ENCODE measurements at places on chromosomes 11 and 22.

DNA sequence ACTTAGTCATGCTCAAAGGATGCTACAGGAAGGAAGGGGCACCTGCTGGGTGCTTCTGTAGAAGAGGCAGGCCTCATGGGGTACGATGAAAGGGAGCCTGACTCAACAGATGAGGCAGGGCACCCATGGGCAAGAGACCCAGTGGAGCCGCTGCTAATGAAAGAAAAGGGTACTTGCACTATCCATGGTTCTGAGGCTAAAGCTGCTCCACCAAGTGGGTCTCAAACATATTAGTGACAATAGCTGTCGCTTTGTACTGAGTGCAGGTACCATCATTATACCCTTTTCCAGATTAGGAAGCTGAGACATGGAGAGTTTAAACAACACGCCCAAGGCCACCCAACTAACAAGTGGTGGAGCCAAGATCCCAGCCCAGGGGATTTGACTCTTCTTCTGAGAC, 127.5 kb upstream of the SERPIND1 start:
- no peak for DNase-seq

DNA sequence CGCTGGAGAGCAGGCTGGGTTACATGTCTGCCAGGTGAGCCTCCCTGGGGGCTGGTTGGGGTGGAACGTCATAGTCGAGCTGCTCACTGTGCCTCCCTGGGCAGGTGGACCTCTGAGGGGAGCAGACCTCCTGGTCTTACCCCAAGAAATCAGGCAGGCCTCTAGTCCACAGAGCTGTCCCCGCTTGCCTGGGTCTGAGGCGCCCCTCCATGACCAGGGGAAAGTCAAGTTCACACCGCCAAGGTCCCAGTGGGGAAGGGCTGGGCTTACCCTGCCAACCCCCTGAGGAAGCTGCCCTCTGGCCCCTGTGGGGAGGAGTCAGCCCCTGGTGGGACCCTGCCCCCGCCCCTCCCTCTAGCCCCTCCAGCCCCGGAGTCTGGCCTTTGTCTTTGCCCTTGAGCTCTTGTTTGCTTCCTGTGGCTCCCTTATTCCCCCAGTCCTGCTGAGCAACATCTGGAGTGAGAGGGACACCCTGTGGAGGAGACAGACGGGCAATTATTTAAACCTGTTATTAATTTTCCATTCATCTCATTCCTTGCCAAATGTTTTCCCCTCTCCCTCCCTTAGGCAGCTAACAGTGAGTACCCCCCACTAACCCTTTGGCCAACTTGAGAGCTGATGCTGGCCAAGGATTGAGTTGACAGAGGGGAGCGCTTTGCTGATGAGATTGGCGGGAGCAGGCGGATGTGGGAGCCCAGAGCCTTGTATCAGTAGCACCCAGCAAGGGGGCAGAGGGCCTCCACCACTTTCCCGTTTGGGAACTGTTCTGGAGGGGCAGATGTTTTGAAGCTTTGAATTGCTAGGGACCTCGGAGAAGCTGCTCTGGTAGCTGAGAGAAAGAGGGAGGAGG, 83.4 kb downstream of the CEP164 start:
- DNase-seq = no peak

GRCh38 chr11:36023922-36024321, 80.1 kb downstream of the LDLRAD3 start:
- DNase-seq = no peak

- no peak for DNase-seq
Measured at GRCh38 chr11:41659985-41660384, 200.5 kb upstream of the LRRC4C start.

DNA sequence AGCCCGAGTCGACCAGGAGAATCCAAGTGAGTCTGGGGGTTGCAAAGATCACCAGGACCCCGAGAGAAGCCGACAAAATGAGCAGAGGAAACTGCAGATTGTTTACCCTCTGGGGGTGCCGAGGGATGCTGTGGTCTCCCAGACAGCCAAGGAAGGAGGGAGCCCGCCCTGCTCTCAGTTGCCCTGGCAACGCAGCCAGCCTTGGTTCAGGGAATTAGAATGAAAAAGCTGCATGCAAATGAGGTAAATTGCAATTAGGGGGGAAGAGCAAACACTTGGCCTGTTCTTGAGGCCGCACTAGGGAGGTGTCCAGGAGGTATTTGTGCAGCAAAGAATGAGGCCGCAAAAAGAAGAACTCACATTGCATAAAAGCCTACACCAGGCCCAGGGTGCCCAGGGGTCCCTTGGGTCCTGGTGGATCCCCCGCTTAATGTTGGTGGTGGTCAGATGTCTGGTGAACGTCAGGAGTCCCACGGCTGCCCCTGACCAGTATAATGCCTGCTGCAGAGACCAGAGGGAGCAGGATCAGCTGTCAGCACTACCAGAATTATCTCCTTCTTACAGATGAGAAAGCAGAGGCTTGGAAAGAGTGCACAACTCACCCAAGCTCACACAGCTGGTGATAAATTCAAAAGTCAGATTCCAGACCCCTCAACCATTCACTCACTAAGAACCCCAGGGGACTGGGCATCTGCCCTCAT, 40.3 kb upstream of the ATXN10 start:
- DNase-seq = no peak

GRCh38 chr11:90722552-90723190, 499.8 kb upstream of the CHORDC1 start:
- DNase-seq = no peak

GRCh38 chr11:26649884-26650283, 72.0 kb downstream of the SLC5A12 start:
- DNase-seq = no peak

DNA sequence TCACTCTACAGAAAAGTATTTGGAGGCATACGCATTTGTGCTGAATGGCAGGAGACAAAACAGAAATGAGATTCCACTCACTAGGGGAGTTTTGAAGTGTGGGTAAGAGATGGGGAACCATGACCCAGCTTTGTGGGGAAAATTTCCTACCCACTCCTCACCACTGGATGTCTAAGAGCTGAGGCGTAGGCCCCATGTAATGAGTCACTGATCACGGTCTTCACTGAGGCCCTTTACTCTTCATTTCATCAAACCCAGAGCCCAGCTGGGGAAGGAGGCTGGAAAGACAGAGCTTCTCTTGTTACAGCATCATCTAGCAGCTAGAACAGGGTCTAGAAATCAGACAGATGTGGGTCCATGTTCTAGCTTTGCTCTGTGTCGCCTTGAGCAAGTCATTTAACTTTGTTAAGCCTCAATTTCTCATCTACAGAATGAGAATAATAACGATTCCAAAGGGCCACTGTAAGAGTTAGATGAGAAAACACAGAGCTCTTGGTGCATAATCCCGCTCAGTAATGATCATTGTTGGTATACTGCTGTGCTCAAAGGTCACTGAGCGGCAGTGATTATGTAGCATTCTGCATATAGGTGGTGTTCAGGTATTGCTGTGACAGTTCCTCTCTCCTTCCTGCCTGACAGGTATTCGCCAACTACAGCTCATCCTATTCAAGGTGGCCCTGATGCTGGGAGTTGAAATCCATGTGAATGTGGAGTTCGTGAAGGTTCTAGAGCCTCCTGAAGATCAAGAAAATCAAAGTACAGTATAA, 97.2 kb downstream of the MICAL2 start:
- no peak for DNase-seq

GRCh38 chr11:86672007-86672621, at the start of gene ME3:
Gene ME3 (minus strand): TSS chr11:86672616.
- peak; percentile 9 for DNase-seq

GRCh38 chr11:6601041-6601461, 2.4 kb downstream of the RRP8 start:
- DNase-seq = no peak

- DNase-seq = peak; percentile 27
Measured at GRCh38 chr11:2186669-2187279, 15.2 kb upstream of the TH start.

- DNase-seq = no peak
Measured at GRCh38 chr22:19497245-19497644, 17.5 kb downstream of the CDC45 start.

GRCh38 chr11:65479184-65480145, 19.4 kb upstream of the MALAT1 start:
- no peak for DNase-seq

- peak; percentile 32 for DNase-seq
Measured at GRCh38 chr11:117815262-117815803, 9.2 kb downstream of the FXYD2 start.

DNA sequence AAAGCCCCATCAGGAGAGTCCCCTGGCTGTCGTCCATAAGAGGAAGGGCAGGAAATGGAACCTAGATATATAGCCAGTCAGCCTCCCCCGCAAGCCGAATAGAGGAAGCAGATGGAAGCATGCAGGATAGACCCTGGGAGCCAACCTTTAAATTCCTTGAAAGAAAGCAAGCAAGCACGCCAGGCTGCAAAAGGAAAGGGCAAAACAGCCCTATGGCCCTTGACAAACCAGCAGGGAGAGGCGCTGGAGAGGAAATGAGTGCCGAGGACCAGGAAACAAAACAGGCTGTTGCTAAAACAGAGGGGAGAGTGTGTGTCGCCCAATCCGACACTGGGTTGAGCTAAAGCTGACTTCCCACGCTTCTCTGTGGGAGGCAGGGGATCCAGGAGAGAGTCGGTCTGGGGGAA, 203.5 kb upstream of the MTNR1B start:
- DNase-seq = no peak

DNA sequence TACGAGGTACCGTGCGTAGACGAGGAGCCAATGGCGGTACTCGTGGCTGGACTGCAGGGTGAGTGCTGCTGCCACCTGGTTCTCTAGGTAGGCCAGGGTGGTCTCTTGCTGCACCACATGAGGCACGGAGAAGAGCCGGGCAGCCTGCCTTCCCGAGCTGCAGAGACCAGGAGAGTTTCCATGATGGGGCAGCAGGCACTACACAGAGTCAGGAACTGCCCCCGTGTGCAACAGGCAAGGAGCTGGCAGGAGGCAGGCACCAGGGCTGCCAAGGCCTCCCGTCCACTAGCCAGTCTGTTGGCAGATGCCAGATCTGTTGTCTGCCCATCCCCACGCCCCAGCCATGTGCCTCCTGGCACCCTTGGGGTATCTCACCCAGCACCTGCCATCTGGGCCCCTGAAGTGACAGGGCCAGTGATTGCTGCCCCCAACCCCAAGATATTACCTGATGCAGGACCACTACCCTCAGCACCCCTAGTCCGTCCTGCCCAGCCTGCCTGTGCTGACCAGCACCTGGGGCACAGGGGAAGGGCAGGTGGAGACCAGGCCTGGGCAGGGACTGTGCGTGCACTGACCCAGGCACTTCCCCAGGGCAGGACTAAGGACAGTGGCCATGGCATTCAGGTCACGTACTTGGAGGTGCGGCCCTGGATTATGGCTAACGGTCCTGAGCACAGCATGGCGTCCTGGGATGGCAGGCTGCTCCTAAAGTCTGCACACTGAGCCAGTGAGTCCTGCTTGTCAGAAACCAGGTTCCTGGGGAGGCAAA, 62.0 kb upstream of the CLTCL1 start:
- DNase-seq = no peak

- no peak for DNase-seq
Measured at GRCh38 chr11:29629286-29629685, 387.5 kb downstream of the KCNA4 start.

- DNase-seq = no peak
Measured at GRCh38 chr22:35418088-35418487, 18.1 kb downstream of the MCM5 start.

DNA sequence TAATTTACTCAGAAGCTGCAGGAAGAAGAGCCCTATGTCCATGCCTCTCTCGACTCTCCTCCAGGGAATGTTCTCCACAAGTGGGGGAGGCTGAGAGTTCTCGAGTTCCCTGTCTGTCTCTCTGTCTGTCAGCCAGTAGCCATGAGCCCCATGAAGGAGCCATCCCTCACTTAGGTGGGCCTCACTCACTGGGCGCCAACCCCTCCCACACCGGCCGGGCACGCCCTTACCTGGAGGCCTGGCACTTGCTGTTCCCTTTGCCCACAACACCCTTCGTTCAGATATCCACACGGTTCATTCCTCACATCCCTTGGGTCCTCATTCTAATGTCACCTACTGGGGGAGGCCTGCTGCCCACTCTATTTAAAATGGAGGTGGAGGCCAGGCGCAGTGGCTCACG, 14.2 kb upstream of the IL10RA start:
- no peak for DNase-seq

- no peak for DNase-seq
Measured at GRCh38 chr22:46824344-46824909, 62.0 kb downstream of the TBC1D22A start.

DNA sequence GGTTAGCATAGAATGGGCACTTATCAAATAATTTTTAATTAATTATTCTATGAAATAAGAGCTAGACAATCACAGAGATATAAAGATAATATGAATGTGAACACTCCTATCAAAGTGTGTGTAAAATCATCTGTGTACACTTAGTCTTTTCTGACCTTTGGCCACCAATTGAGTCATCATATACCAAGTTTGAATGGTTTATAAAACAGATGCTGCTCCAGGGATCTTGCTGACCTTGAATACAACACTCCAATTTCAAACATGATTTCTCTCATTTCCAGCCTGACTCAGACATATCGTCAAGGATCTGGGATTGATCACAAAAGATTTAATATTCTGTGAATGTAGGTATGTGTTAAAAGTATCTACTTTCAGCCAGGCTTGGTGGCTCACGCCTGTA, 2.9 kb upstream of the OR51V1 start:
- no peak for DNase-seq

GRCh38 chr22:32721328-32722180, 80.0 kb upstream of the TIMP3 start:
- no peak for DNase-seq

DNA sequence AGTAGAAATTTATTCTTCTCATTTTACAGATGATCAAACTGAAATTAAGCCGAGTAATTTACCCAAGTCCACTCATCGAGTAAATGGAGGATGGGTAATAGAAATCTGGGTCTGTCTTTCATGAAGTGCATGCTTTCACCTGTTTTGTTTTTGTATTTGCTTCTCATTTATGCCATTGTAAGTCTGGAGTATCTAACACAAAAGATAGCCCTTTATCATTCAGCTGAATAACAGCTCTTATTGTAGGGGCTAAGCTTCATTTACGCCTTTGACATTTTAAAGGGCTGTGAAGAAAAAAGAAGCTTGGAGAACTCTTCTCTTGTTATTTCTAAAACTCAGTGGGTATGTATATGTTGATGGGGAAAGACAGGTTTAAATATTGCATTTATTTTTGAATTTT, 1196.2 kb upstream of the TENM4 start:
- no peak for DNase-seq

GRCh38 chr22:30940685-30941362, 27.8 kb downstream of the MORC2 start:
- no peak for DNase-seq

DNA sequence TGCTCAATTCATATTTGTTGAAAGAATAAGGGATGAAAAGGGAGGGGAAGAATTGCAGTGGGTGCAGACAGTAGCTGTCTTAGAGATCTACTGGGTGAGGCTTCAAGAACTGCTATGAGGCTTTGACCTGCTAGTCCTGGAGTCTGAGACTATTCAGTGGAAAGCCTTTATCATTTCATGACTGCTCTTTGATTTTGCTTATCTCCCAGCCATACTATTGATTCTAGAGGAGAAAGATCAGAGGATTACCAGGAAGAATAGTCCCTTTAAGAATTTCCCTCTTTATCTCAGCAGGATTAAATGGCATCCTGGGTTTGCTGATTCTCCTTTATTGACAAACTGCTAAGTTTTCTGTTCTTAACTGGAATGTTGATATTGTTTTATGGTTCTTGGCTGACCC, 107.5 kb upstream of the SORL1-AS1 start:
- DNase-seq = no peak
